ENCODE measurements at places on chromosomes 12 and 14. TPM values are rescaled to one million over a fixed set of nuclear protein-coding genes. Genes with fewer than 3 reads are reported as not detected.

GRCh38 chr12:23760495-23760894, 189.0 kb downstream of the SOX5 start:
- no peak for DNase-seq

Gene MMP17
- not detected for polyA plus RNA-seq

DNA sequence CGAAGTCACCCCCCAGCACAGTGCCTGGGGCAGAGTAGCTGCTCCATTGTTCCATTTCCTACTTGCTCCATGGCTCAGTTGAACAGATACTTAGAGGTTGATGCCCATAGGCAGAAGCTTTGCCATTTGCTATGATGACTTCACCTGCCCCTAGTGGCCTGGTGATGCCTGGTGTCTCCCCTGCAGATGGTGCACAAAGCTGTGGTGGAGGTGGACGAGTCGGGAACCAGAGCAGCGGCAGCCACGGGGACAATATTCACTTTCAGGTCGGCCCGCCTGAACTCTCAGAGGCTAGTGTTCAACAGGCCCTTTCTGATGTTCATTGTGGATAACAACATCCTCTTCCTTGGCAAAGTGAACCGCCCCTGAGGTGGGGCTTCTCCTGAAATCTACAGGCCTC, 10.6 kb downstream of the SERPINA5 start:
- no peak for DNase-seq

DNA sequence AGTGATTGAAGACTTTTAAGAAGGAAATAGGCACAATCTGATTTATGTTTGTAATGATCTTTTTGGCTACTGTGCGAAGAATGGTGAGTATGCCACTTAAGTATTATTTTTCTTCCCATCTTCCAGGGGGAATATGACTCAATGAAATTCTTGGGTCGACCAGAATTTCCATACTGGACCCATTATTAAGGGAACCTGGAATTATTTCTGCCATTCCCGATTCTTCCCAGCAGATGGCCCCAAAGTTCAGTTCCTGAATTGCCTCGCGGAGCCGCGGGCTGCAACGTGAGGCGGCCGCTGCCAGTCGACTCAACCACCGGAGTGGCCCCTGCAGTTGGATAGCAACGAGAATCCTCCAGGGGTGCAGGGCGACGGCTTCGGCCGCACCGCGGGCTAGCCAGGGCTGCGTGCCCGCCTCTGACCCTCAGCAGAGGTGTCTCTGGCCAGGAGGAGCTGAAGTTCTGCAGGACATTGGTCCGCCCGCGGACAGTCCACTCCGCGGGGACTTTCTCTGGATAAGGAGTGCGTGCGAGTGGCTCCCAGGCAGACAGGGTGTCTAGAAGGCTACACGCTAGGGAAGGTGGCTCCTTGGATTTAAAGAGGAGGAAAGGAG, 628 bp upstream of the TSHR start:
- peak; percentile 81 for DNase-seq

DNA sequence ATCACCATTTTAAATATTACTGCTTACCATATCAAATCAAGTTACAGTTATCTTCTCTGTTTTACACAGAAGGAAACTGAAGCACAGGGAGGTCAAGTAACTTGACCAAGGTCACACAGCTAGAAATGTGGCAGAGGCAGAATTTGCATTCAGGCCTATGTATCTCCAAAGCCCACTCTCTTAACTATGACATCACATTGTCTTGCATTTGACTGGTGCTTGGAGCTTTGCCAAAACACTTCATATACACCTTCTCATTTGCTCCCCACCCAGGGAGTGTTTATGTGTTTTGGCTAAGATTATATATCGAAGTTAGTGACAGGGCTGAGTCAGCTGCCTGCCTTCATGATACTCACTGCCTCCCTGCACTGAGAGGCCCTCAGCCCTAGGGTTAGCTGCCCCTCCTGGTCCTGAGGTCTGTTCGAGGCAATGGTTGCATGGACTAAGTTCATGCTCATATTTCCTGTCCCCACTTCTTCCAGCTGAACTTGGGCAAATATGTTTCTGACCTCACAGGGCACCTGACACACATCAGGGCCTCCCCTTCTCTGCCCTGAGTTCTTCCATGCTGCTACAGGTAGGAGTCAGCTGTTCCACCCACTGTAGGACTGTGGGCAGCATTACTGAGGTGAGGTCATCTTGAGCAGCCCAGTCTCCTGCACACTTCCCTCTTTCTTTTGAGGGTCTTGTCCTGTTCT, 1.8 kb downstream of the GALNT6 start:
- DNase-seq = peak; percentile 31

Gene DTX1
- polyA plus RNA-seq = 0.72 TPM

DNA sequence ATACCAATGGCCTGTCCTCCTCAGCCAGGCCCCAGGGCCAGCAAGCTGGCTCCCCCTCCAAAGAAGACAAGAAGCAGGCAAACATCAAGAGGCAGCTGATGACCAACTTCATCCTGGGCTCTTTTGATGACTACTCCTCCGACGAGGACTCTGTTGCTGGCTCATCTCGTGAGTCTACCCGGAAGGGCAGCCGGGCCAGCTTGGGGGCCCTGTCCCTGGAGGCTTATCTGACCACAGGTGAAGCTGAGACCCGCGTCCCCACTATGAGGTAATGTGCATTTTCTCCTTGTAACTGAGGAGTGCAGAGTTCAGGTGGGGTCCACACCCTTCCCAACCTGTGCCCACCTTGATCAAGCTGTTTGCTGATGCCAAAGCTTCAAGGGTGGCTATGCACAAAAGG, 23.4 kb downstream of the ACACB start:
- no peak for DNase-seq

- no peak for DNase-seq
Observed at GRCh38 chr14:54489731-54490444, 1.1 kb upstream of the GMFB start.

DNA sequence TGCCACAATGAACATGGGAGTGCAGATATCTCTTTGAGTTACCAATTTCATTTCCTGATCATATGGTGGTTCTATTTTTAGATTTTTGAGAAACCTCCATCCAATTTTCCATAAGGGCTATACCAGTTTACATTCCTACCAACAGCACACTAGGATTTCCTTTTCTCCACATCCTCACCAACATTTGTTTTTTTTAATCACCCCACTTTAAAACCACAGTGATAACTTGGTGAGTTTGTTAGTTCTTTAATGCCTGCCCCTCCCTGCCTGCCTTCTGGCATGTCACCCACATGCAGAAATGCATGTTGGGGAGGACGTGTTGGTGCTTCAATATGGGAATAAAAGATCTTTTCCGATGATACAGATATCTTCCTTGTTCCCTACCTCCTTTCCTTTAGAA, 167.9 kb downstream of the CAND1 start:
- DNase-seq = no peak

DNA sequence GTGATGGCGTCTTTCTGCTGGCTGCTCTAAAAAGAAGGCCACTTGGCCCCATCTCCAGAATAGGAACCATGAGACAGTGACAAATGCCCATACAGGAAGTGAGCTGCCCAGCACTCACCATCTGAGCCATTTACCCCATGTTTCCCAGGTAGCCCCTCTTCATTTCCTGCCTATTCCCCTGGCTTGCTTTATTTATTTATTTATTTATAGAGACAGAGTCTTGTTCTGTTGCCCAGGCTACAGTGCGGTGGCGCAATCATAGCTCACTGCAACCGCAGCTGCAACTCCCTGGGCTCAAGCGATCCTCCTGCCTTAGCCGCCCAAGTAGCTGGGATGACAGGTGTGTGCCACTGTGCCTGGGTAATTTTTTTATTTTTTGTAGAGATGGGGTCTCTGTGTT, 71.2 kb downstream of the RIN3 start:
- no peak for DNase-seq

DNA sequence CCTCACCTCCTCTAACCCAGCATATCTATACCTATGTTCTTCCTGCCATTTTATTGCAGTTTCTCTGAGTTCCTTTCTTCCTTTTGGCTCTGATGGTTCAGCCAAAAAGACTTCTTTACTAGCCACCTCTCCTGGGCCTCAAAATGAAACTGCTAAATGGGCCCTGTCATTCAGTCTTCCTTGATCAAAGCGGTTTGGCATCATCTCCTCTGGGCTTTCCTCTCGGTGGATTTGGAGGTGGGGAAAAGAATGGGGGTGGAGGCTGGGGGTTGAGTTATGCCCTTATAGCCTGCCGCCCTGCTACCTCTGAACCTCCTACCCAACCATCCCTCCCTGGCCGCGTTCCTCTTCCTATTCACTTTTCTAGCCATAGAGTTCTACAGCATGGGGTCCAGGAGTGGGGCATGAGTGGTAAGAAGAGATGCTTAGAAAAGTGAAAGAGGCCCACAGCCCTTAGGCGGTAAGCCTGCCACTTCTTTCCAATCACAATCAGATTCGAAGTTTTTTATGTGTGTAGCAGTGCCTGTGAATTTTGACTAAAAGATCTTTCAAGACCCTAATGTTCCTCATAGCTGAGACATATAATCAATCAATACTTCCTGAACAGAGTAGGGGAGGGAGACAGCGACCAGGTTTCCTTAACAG, 2.5 kb downstream of the AJUBA start:
- DNase-seq = no peak

Gene KRT2
- 0.80 TPM for polyA plus RNA-seq

All from CD4-positive, CD25-positive, alpha-beta regulatory T cell (primary cell).